ENCODE measurements at places on chromosomes 1 and 21.

GRCh38 chr1:198165927-198166647 lies 9.3 kb downstream of the NEK7 start:
- DNase-seq = no peak

DNA sequence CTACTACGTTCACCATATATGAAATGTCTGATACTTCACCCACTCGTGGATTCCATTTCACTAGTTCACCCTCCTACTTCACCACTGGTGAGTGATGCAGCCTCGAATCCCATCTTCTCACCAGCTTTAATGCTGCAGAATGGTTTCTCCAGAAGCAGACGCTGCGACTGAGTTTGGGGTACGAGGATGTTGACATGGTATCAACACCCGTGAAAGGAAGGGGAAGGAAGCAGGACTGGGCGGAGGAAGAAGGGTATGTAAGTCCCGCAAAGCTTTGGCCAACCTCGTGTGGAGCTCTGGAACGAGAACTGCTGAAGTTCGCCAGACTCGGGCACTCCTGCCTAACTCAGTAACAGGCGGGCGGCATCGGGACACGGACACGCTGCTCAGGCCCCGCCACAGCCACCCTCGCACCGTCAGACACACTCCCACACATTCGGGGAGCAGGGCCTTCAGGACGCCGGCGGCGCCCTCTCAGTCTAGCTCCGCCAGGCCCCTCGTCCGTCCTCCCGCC lies 833 bp upstream of the DIP2A start:
- peak; percentile 32 for DNase-seq

- DNase-seq = no peak
These were observed 6.5 kb downstream of the CTXND2 start for GRCh38 chr1:150893336-150893913.

DNA sequence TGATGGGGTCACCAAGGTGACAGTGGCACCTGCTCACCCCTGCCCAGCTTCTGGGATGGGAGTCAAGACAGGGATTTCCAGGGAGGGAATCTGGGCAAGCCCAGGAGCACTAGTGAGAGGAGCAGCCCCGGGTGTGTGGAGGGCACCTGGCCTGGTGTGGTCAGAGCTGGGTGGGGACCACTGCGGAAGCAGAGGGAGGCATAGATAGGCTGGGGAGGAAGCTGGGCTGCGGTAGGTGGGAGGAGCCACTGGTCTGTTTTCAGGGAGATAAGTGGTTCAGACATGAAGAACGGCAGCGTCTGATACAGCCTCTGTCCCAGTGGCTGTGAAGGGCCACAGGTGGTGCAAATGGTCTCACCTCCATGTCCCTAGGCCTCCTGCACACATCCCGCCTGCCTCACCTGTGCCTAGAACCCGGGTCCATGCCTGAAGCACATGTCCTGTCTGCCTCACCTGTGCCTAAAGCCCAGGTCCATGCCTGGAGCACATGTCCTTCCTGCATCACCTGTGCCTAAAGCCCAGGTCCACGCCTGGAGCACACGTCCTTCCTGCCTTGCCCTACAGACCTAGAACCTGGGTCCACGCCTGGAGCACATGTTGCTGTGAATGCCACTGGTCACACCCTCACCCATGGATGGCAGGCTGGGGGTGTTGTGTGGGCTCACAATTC lies 325.9 kb upstream of the AJAP1 start:
- DNase-seq = no peak

Measured in stimulated activated CD4-positive, alpha-beta T cell treated with anti-CD3 and anti-CD28 coated beads, Interleukin-12 subunit alpha, Interleukin-12 subunit beta, amount 100 ng/mL, for 4 hours (primary cell).